ENCODE measurements at places on chromosomes 3 and 15.

DNA sequence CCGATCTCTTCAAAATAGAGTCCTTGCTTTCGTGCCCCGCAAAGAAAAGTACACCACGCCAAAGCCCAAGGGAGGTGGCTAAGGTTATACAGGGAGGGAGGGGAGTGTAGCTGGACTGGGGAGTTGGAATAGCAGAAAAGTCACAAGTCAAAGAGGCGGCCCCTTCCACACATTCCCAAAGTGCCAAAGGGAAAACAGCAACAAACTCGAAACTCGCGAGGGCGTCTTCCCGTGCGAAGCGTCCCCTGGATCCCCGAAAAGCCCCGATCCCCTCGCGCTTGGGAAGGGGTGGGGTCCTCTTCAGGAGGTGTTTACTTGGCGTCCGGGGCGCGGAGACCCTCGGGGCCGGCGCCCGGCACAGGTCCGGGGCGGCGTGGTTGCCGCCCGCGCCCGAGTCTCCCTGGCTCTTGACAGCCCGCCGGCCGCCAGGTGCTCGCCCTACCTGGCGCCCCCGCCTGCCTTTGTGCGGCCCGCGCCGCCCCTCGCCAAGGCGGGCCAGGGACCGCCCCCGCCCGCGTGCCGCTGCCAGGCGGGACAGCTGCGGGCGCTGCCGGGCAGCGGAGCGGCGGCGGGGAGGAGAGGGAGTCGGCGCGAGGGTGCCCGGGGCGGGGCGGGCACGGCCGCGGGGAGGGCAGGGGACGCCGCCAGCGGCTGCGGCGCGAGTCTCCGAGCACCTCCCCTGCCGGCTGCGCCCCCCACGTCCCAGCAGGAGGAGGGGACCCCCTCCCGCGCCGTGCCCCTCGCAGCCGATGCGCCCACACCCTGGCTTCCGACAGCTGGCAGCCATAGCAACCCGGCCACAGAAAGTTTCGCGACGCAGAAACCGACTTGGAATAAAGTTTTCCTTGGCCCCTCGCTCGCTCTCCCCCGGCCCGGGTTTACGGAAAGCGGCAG, 966 bp downstream of the MYO1E start:
- DNase-seq: no peak

DNA sequence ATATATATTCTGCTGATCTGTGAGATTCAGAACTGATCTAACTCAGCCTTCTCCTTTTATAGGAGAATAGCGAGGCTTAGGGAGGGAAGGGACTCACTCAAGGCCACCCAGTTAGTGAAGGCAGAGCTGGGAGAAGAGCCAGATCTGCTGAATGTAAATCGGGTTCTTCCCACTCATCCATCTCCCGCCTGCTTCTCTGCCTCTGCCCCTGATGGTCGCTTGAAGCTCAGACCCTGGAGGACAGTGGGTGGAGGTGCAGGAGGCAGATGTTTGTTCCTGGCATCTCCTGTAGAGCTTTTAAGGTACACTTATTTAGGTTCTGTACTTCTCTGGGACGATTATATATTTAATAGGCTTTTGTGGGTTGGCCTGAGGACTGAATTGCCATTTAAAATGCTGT, 4.3 kb downstream of the PDIA5 start:
- DNase-seq: no peak

- no peak for DNase-seq
These were observed 6.2 kb downstream of the MGA start for GRCh38 chr15:41666353-41666920.

DNA sequence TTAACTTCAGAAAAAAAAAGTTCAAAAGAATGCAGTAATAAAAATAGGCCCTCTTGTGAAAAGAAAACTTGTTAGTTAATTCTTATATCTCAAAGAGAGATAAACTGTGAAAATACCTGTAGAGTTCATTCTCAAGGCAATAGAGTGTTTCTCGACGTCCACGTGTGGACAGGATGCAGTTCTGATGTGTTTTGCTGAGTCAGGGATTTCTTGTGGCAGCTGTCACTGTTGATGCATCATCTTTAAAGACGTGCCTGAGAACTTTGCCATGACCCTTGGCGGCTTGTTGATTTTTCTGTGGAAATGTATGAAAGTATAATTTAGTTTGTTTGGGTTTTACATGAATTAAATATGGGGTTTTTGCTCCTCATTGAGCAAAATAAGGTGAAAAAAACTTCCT, 702.2 kb downstream of the NLGN1 start:
- no peak for DNase-seq

DNA sequence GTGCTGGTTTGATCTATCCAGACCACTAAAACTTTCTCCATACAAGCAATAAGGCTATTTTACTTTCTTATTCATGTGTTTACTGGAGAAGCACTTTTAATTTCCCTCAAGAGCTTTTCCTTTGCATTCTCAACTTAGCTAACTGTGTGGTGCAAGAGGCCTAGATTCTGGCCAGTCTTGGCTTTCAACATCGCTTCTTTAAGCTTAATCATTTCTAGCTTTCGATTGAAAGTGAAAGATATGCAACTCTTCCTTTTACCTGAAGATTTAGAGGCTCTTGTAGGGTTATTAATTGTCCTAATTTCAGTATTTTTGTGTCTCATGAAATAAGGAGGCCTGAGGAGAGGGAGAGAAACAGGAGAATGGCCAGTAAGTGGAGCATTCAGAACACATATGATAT, 234.8 kb upstream of the GADL1 start:
- no peak for DNase-seq

DNA sequence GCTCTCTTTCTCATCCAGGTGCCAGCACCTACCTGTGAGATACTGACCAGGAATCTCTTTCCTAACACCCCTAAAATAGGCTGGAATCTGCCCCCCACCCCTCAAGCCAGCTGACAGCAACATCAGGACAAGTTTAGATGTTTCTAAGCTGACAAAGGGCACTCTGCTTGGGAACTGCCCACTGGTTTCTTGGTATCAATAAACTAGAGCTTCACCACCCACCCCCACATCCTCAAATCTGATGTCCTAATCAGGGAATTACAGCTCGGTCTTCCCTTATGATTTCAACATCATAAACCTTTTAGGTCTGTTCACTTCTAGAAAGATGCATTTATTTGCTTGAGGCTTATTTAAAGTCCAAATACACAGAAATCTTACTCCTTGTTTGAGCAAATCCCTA, 34.7 kb downstream of the CEP19 start:
- no peak for DNase-seq

- no peak for DNase-seq
These were observed 5.4 kb upstream of the IGF2BP2 start for GRCh38 chr3:185830018-185830797.

DNA sequence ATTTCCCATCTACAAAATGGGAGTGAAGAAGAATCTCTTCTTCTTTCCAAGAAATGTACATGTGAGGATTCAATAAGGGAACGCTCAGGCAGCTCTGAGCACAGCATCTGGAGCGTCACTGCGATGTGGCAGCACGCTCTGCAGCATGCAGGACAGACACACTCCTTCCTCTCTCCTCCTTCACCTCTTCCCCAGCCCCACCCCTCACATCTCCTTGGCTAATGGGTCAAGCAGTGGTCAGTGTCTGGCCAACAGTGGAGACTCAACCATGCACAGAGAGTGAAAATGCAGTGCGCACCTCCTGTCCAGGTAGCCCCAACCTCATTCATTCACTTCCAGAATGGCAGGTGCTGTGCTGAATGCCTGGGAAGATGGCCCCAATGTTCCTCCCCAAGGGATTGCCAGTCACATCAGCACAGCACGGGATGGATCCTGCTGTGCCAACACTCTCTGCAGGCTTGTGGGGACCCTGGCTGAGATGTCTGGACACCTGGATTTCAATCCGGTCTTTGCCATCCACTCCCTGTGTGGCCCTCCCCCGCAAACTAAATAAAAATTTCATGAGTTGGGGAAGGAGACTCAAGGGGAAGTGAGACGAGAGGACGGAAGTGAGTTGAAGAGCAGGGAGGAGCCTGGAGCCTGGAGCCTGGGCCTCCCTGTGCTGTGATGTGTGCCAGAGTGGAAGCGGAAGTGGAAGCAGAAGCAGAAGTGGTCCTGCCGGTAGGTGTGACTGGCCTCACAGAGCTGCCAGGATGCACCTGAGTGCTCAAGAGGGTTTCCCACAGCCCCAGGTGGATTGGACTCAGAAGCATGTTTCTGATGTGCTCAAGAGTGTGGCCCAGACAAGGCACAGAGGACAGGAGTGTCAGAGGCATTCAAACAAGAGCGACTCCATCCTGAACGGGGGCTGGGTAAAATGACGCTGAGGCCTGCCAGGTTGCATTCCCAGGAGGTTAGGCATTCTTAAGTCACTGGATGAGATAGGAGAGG, 163.9 kb downstream of the SMAD6 start:
- DNase-seq: no peak

GRCh38 chr15:83930392-83931212, 276.7 kb downstream of the ADAMTSL3 start:
- no peak for DNase-seq

- no peak for DNase-seq
These were observed 200.2 kb upstream of the LINGO1 start for GRCh38 chr15:77832874-77833273.

DNA sequence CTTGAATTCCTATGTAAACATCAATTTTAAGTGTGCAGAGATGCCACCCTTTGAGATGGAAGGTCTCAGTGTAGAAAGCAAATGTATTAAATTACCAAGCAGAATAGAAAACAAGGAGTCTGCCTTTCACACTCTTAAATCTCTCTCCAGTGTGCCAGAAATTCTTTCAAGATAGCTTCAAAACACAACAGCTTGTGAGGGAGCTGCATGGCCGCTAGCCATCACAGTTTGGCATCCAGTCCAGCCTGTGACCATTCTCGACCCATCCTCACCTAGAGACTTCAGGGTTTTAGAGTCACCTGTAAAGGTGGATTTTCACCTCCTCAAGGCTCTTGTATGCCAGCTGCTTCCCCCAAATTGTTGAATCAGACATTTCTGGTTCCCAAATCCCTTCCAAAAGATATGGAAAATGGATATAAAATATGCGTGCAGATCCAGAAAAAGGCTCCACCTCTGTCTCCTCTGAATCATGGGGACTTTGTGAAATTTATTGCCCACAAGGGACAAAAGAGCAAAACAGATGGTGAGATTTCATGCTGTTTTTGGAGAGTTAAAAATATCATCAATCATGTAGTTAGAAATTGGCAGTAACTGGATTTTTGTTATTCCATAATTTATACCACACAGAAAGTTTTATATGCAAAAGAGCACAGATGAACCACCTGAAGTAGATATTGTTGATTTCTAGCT, 114.2 kb upstream of the THRB start:
- no peak for DNase-seq

GRCh38 chr3:193945143-193945542, 190.8 kb upstream of the HES1 start:
- no peak for DNase-seq

DNA sequence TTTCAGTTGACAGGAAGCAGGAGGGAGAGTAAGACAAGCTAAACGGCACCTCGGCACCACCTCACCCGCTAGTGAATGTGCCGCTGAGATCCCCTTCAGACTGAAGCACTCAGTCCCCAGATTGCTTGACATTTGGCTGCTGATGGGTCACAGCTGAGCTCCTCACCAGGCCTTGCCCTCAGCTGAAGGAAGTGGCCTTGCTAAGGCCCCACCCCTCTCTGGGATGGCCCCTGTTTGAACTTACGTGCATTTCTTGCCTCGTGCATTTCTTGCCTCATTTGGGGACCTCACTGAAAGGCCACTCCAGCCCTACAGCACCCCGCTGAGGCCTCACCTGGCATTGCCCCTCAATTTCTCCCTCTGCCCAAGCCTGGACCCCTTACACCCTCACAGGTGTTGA, 39.8 kb downstream of the EOGT start:
- no peak for DNase-seq

- DNase-seq: no peak
These were observed 9.6 kb downstream of the LINGO1 start for GRCh38 chr15:77622934-77623754.

GRCh38 chr3:122923611-122924010, 104.0 kb downstream of the SEMA5B start:
- DNase-seq: no peak

DNA sequence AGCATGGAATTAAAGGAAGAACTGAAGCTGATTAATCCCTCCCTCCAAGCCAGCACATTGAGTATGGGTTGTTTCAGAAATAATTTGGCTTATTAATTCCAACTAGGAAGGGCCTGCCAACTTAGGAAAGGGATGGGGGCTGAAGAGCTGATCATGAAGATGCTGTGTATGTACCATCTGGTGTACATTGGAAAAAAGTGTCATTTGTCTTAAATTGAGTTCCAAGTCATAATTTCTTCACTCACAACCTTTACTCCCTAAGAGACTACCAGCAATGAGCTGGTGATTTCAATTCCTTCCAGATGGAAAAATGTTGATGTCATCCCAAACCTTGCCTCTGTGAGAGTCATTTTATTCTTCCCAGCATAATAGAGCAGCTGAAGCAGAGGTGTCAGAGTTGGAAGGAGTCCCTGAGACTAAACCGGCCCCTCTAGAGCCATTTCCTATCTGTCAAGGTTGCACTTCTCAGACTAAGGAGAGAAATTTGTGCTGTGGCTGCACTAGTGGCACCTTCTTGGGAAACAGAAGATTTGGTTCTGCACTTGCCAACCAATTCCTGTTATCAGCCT, 79.4 kb downstream of the GTPBP8 start:
- no peak for DNase-seq

GRCh38 chr3:16888785-16889607, 4.2 kb downstream of the PLCL2 start:
- no peak for DNase-seq

DNA sequence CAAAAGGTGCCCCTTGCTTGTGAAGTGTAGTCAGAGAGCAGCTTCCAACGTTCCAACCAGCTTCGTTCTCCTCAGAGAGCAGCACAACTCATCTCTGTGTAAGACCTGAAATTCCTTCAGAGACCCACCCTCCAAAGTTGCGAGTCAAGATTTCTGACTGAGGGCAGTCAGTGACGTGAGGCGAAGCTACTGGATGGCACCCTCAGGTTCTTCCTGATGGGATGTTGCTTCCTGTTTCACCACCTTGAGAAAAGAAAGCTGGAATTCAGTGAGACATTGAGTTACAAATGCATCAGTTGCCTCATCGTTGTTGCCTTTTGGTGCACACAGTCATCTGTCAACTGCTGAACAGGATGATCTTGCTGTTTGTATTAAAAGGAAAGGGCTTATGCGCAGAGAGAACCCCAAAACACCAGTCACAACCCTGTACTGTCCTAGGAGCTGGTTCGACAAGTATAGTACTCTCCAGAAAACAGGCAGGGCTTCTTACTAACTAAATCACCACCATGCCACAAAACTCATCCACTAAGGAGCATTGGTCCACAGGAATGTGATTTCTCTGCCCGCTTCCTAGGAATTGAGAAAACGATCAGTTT, at the start of gene CERS3:
TSS of gene CERS3 (minus strand) at position 118 of the 596 bp plus-strand sequence. CDS start 27,101 bp downstream, outside the sequence.
- DNase-seq: no peak

DNA sequence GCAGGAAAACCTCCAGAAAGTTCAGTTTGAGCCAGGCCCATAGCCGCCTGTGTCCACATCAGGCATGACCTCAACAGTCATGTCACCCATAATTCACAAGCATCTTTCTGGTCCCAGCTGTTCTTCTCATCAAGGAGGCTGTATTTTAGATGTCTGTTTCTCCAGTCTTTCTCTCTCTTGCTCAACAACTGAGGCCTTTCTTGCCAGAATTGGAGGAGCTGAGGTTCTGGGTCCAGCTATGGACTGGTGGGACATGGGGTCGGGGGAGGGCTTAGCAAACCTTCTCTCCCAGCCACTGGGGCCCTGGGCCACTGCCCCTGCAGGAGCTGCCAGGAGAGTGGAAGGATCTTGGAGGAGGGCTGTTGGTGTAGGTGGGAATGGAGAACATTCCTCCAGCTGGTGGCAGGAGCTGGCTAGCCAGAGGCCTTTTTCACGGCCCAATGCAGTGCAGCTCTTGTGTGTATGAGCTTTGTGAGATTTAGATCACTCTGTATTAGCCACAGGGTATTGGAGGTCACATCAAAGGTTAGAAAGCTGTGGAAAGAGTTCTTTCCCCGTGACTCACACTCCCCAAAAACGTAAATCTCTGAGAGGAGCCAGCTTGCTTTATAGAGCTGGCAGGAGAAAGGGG, 23.5 kb downstream of the MAGEF1 start:
- no peak for DNase-seq

- DNase-seq: no peak
These were observed 391.1 kb upstream of the MDFIC2 start for GRCh38 chr3:70703305-70704102.

All from activated T-helper 1 cell treated with anti-CD3 and anti-CD28 coated beads, Interleukin-2, amount 50 U/mL, for 16 hours (primary cell).